NCI-H2029 treated with DMSO at 0.1 percent for 48 hours (cell line): ENCODE measurements at places on chromosomes 5 and 9.

GRCh38 chr9:115367780-115368525, 250.0 kb upstream of the TNC start:
- DNase-seq, result no peak

- DNase-seq, result no peak
These were observed 9.1 kb downstream of the EGFL7 start for GRCh38 chr9:136671646-136672430.

DNA sequence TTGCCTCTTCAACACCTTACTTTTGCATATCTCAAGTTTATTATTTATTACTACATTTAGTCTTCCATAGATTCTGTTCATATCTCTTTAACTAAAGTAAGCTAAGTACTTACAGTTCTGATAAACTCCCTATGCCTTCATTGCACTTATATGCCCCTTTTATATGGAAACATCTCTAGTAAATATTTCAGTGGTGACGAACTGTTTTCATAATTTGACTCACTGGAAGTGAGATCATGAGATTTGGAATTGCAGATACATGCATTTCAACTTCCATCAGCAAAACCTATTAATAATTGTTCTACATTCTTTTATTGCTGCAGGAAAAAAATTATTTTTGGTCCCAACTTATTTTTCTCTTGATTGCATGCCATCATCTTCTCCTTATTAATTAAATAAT, 263.5 kb downstream of the CD180 start:
- no peak for DNase-seq

DNA sequence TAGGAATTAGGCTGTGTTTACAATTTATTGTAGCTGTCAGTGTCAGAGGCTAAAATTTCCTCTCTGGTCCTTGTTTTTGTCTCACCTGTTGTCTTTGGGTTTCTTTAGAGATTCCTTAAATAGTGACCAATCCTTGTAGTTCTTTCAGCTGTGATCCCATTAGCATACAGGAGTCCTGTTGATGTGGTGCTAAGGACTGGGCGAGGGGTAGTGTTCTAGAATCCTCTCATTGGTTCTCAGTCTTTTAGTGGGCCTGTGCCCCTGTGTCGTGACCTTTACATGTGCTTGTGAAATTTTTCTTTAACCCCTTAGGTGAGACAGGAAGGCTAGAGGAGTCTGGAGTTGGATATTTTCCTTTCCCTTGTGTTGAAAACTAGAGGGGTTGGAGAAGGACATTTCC, 51.2 kb downstream of the ZNF618 start:
- no peak for DNase-seq

DNA sequence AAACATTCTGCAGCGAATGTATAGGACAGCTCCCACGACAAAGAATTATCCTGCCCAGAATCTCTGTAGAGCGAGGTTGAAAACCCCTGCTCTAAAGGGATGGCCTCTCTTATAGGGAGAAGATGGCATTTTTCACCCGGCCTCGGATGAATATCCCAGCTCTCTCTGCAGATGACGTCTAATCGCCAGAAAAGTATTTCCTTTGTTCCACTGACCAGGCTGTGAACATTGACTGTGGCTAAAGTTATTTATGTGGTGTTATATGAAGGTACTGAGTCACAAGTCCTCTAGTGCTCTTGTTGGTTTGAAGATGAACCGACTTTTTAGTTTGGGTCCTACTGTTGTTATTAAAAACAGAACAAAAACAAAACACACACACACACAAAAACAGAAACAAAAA, 17.4 kb upstream of the RARS1 start:
- no peak for DNase-seq

GRCh38 chr5:81179959-81180358, 53.2 kb upstream of the CKMT2 start:
- no peak for DNase-seq

DNA sequence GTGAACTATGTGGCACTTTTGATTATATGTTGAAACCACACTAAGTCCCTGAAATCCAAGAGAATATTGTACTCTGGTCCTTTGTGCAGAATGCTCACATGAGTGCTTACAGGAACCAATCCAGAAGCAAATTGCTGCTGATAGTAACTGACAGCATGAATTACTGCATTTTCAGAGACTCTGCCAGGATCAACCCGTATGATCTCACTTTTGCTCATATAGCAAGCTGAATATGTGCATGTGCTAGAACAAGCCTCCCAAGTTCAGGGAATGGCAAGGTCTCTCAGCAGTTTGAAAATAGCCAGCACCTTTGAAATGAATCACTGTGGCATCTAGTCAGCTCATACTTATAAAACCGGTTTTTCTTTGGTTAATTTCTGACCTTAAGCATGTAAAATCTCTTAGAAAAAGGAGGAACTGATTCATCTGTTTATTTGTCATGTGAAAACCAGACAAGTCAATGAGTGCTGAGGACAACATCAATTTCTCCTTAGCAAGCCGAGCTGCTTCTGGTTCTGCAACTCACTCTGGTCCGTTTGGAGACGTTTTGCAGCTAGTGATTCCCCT, 215.7 kb upstream of the ELL2 start:
- DNase-seq, result no peak

GRCh38 chr5:104937598-104937997, 1375.0 kb upstream of the NUDT12 start:
- DNase-seq, result no peak

- peak; percentile 42 for DNase-seq
These were observed 2.0 kb downstream of the CCL19 start for GRCh38 chr9:34689116-34689470.

- no peak for DNase-seq
These were observed 142.5 kb downstream of the PJA2 start for GRCh38 chr5:109267283-109267682.

- no peak for DNase-seq
These were observed 16.5 kb downstream of the GRXCR2 start for GRCh38 chr5:145856285-145856818.

GRCh38 chr5:73214306-73214705, 41.3 kb downstream of the TMEM174 start:
- no peak for DNase-seq

- no peak for DNase-seq
These were observed 39.9 kb downstream of the PAX5 start for GRCh38 chr9:36993933-36994764.

- DNase-seq, result no peak
These were observed 93.6 kb upstream of the TLE4 start for GRCh38 chr9:79477955-79478771.

- DNase-seq, result no peak
These were observed 6.5 kb downstream of the FGFR4 start for GRCh38 chr5:177093082-177093712.

- DNase-seq, result no peak
These were observed 25.9 kb upstream of the ADAMTS2 start for GRCh38 chr5:179371121-179371510.

- no peak for DNase-seq
These were observed 96.7 kb downstream of the NUDT12 start for GRCh38 chr5:103465891-103466290.

- peak; percentile 94 for DNase-seq
These were observed 186.8 kb upstream of the KLF9 start for GRCh38 chr9:70601000-70601951.

DNA sequence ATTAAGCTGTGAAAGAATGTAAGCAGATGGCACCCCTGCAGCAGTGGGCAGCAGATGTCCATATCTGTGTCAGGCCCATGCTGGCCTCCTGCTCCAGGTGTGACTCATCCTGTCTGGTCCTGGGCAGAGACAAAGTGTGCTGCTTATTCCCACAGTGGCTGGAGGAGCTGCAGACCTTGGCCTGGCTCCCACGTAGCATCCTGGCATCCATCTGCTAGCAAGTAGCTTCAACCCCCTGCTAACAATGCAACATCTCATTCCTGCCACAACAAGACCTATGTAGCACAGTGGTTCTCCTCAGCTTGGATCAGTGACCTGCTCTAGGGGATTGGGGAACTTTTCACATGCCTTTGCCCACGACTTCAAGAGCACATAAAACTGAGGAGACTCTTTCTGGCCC, 126.4 kb upstream of the SLC12A2 start:
- no peak for DNase-seq

GRCh38 chr9:14096258-14096922, 217.6 kb downstream of the NFIB start:
- peak; percentile 55 for DNase-seq

- DNase-seq, result no peak
These were observed 590.4 kb upstream of the PTGER4 start for GRCh38 chr5:40089269-40089668.

DNA sequence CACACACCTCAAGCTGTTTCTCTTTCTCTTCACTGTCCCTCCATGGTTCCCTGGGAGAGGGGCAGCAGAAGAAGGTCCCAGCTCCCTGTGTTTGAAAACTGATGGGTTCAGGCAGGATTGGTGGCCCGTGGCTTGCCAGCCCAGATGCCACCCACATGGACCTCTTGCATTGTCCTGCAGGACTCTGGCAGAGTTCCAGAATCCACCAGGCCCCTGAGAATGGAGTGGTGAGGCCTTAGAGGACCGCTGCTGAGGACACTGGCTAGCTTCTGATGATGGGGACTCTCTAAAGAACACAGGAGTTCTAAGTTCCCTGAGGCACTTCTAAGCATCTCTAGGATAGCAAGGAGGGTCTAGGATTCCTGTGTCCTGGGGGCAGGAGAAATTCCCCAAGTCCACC, 24.8 kb downstream of the CTSL start:
- DNase-seq, result no peak

- no peak for DNase-seq
These were observed 6.4 kb downstream of the LMBRD2 start for GRCh38 chr5:36145311-36145710.

- no peak for DNase-seq
These were observed 61.1 kb downstream of the EGFLAM start for GRCh38 chr5:38319491-38319890.

GRCh38 chr9:35357826-35358225, 132.1 kb upstream of the RUSC2 start:
- peak; percentile 85 for DNase-seq

GRCh38 chr9:109861918-109862317, 81.9 kb downstream of the PALM2AKAP2 start:
- DNase-seq, result no peak

- DNase-seq, result no peak
These were observed 668.9 kb downstream of the HTR1A start for GRCh38 chr5:63293317-63293716.

DNA sequence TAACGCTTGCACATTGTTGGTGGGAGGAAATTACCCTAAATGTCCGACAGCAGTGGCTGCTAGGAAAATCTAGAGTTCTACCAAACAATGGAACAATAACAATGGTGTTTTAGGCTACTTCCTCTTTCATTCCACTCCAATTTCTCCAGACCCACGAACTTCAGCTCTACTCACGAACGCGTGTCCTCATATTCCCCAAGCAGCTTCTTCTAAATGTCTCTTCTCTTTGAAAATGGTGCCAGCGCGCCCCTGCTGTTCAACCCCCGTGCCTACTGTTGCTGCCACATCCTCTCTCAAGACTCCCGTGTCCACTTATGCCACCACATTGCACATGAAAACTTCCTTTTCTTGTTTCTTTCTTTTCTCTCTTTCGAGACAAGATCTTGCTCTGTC, 25.6 kb downstream of the OR2V2 start:
- no peak for DNase-seq

- no peak for DNase-seq
These were observed 754 bp downstream of the DCAF12 start for GRCh38 chr9:34125681-34126206.

DNA sequence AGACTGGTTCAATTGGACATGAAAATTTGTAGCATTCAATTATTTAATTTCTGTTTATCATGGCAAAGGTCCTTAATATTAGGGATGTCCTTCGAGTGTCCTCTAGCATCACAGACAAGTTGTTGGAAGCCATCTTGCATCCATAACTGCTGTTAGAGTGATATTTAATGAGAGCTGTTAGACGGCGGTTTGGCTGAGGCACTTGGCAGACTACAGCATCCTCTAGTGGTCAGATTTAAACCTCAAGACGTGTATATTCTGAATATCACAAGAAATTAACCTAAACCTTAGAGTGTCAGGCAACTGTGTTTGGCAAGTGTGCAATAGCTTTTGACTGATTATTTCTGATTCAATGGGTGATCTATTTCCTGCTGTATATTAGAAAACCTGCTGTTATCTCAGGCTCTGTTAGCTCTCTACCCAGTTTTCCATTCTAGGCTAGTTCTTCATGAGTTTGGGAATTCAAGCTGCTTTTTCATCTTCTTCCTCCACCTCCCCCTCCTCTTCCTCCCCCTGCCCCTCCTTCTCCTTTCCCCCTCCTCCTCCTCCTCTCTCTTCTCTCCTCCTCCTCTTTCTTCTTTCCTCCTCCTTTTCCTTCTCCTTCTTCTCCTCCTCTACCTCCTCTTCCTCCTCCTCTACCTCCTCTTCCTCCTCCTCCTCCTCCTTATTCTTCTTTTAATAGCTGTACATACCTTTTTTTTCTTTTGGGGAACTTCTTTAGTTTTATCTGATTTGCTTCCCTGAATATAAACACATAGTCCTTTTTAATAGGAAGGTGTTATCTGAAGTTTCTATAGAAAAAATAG, 8.6 kb downstream of the SPINK1 start:
- peak; percentile 64 for DNase-seq

GRCh38 chr5:132481596-132482211, 8.9 kb downstream of the IRF1 start:
- DNase-seq, result no peak

DNA sequence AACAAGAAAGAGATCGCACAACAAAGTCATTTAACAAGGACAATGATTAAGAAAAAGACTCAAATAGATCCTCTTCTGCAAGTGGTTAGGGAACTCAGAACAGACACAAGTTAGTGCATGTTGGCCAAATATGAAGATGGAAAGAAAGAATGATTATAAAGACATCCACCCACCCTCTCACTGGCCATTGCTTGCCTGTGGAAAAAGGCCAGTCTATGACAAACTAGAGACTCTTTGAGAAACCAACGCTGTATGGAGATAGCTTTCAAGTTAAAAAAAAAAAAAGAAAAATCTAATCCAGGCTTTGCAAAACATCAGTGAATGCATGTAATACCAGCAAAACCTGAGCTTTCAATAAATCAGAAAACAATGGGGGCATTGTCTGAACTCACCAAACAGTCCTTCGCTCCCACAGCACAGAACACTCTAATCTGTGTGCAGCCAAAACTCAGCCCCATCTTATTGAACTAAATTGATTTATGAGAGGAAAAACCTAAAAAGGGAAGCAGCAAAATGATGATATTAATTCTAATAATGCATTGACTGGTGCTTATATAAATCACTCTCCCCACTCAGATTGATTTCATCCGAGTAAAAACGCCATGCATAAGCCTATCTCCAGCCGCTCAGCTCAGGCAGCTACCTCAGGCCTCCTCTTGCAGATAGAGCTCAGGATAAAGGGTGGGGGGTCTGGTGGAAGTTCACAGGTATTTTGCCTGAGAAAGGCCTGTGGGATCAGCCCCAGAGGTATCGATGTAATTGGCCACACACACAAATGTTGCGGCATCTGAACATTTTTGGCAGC, 547.1 kb downstream of the CCDC171 start:
- DNase-seq, result no peak

DNA sequence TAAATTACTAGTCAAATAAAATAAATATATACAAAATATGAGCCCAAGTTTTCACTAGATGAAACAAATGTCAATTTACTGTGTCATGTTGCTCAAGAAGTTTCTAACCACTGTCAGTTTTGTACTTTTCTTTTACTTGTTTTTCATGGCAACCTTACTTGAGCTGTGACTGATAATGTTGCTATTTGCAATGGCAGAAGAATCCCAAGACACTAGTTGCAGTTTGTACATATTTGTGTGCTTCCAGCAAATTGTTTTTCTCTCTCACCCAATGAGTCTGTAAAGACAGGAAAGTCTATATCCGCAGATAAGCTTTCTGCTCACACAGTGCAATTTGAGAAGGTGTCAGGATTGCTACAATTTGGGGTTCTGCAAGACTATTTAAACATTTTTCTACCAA, 338.6 kb upstream of the PCSK5 start:
- DNase-seq, result no peak

GRCh38 chr9:110065532-110065931, 142.4 kb downstream of the C9orf152 start:
- no peak for DNase-seq

- DNase-seq, result no peak
These were observed 151.5 kb downstream of the BNC2 start for GRCh38 chr9:16718952-16719351.
